Thymus (tissue), 14 donors: ENCODE measurements at places on chromosomes 2 and 18.

- H3K4me3 ChIP-seq, result no peak overlapping the region
- H3K36me3 ChIP-seq, result no peaks in the 10 kb centered on the region
- H3K27me3 ChIP-seq, result no peaks in the 10 kb centered on the region
Observed at GRCh38 chr2:169462896-169463695, 16.2 kb upstream of the BBS5 start.

GRCh38 chr2:191174442-191174841 is 23.6 kb upstream of the STAT4 start:
- H3K4me1 ChIP-seq, result no peaks in the 10 kb centered on the region
- H3K36me3 ChIP-seq, result no peaks in the 10 kb centered on the region
- DNase-seq, result no peak

GRCh38 chr18:69758458-69758857 is 189.2 kb downstream of the CD226 start:
- H3K27ac ChIP-seq, result no peak overlapping the region
- no peak overlapping the region for H3K4me3 ChIP-seq
- DNase-seq, result no peak
- no peaks in the 10 kb centered on the region for H3K36me3 ChIP-seq

- no peaks in the 10 kb centered on the region for H3K4me1 ChIP-seq
- DNase-seq, result no peak
- H3K27ac ChIP-seq, result no peak overlapping the region
- no peak overlapping the region for H3K4me3 ChIP-seq
- no peaks in the 10 kb centered on the region for H3K36me3 ChIP-seq
Observed at GRCh38 chr2:118670276-118670675, 177.2 kb downstream of the EN1 start.

DNA sequence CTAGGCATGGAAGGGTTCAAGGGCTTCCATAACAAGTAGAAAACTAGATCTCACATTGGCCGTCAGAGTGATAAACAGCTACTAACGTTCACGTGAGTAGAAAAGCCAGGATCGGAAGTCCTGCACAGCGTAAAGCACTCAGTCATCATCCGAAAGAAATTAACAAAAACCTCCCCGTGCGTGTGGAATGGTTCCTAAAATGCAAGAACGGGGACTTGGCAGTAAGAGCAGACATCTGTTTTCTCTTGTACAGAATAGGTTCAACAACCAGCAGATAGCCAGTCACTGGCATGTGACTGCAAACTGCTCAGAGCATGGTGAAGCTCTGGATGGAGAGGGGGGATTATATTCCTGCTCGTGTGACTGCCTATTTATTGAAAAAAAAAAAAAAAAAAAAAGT is 106.9 kb upstream of the ITGB6 start:
- H3K27ac ChIP-seq, result no peak overlapping the region
- H3K36me3 ChIP-seq, result peaks cover 24% of the 10 kb centered on the region
- no peaks in the 10 kb centered on the region for H3K27me3 ChIP-seq
- no peak for DNase-seq
- no peak overlapping the region for H3K4me3 ChIP-seq
- no peaks in the 10 kb centered on the region for H3K4me1 ChIP-seq

DNA sequence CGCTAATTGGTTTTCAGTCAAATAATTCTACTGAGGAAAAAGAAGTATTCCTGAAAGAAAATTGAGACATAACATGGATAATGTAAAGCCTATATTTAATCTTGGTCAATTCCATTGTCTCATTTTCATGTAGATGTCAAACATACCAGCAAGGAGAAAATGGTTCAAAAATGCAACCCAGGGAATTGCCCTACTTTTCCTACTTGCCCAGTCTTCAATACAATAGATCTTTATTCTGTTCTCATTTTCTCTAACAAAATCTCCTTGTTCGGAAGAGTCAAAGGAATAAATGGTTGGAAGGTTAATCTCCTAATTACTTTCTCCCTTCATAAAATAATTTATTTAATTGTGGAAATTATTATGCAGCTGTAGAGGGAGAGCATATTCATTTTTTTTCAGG is 896.1 kb downstream of the NRXN1 start:
- no peak for DNase-seq
- H3K27ac ChIP-seq, result no peak overlapping the region
- no peak overlapping the region for H3K4me3 ChIP-seq
- H3K27me3 ChIP-seq, result no peaks in the 10 kb centered on the region

GRCh38 chr2:18719978-18720775 is 130.8 kb upstream of the NT5C1B start:
- no peak for DNase-seq
- no peak overlapping the region for H3K27ac ChIP-seq
- no peaks in the 10 kb centered on the region for H3K27me3 ChIP-seq

- no peak overlapping the region for H3K27ac ChIP-seq
- H3K36me3 ChIP-seq, result no peaks in the 10 kb centered on the region
- no peak for DNase-seq
- no peaks in the 10 kb centered on the region for H3K4me1 ChIP-seq
- no peak overlapping the region for H3K4me3 ChIP-seq
Observed at GRCh38 chr2:28185153-28185552, 207.5 kb upstream of the FOSL2 start.

DNA sequence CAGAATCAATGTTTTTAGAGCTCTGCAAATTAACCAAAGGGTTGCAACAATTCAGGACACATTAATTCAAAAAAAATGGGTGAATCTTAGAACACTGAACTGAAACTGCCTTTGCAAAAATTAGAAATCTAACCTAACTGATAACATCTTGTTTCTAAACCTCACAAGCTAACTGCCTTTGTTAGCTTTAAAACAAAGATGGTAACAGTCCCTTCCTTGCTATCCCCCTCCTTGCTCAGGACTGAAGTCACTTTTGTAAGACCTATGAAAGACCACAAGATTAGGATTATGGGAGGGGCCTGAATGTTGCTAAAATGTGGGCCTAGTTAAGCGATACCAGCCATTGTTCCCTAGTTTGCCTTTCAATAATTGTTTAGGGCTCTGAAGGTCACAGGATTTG is 44.9 kb upstream of the LONRF2 start:
- no peaks in the 10 kb centered on the region for H3K4me1 ChIP-seq
- DNase-seq, result no peak
- no peaks in the 10 kb centered on the region for H3K36me3 ChIP-seq
- no peak overlapping the region for H3K27ac ChIP-seq
- H3K4me3 ChIP-seq, result no peak overlapping the region
